NCI-H2171 (cell line): ENCODE measurements at places on chromosomes 11 and 22.

DNA sequence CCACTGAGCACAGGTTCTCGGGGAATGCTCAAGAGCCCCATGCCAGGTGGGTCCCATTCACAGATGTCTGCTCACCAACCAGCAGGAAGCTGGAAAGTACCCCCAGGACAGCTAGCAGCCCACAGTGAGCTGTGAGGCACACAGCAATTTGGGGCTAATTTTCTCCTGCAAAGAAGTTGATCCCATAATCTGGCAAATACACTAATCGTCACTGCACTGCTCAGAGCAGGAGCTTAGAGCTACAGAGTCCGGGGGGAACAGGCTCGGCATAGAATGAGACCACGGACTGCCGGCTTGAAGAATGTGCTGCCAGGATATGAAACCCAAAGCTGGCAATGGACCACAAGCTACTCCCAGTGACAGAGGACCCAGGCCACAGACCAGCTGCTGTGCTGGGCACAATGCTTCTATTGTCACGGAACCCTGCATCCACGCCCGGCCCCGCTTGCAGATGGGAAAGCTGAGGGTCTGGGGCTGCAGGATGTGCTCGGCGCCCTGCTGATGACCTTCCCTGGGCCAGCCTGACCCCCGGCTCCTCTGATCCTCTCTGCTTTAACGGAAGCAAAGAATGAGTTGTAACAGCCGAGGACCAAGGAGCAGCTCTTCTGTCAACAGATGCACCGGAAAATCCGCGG, 239.7 kb downstream of the CTTN start:
- no peak for DNase-seq

DNA sequence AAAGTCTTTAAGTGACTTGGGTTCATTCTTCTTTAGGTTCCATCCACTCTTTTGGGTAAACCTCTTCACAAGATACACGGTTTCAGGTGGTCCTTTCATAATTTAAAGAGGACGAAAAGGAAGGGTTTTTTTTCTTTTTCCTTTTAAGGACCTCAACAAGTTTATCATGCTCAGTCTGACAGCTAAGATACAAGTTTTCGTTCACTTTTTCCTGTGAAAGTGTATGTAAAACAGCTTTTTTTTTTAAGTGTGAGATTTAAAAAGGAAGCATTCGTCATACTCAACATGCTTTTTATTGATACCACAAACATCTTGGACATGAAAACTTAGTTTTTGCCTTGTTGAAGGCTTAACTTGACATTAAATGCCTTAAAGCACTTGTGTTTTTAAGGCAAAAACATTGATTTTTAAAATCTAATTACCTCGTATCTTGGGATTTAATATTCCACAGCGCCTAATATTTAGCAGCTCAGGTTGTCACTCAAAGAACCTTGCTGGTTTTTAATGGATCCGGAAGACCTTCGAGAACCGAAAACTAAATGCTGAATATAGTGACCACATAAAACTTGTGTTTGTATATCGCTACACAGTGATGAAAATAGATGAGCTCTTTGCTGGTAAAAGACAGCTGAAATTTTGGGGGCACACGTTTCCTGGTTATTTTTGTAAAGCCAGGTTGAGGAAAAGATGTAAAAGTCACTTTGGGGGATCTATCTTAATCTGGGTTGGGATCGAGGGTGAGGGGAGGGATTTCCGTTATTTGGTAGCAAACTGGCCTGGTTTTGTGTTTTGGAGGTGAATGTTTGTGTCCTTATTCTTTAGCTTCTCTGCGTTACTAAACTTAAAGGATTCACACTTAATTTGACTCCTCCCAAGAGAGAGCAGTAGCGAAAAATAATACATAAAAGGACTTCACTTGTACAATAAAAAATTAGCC, 2.3 kb downstream of the PCF11 start:
- DNase-seq = no peak

GRCh38 chr11:64620381-64620971, 29.5 kb downstream of the SLC22A12 start:
- no peak for DNase-seq

DNA sequence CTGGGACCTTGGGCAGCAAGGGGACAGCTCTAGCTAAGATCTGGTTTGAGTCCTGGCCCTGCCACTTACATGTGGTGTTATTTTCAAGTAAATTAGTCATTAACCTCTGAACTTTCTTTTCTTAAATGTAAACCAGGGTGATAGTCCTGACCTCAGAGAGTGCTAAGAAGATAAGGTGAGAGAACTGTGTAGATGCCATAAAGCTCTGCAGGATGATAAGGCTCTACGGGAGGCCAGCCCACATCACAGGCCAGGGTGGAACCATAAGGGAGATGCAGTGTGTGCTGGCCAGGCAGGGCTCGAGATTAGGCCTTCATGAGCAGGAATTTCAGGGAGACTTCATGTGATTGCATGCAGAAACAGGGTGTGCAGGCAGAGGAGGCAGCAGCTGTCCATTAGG, 24.2 kb downstream of the NECTIN1 start:
- no peak for DNase-seq

GRCh38 chr11:9858218-9858617, 194.3 kb downstream of the SWAP70 start:
- no peak for DNase-seq

DNA sequence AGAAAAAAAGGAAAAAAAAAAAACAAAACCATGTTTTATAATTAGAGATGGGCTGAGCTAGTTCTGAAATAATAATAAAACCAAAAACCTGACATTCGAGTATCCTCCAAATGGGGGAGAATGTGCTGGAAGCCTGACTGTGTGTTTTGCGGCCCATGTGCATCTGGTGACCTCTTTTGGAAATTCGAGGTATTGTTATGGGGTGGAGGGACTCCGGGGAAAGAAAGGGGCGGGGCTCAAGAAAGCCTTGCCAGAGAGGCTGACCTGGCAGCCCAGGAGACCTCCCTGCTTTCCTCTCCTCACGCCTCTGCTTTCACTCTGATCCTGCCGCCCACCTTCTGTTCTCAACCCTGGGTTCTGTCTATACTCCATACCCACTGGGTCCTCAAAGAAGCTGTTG, 72.9 kb downstream of the CTTN start:
- DNase-seq = no peak
